ENCODE measurements at places on chromosomes 6 and 20.

DNA sequence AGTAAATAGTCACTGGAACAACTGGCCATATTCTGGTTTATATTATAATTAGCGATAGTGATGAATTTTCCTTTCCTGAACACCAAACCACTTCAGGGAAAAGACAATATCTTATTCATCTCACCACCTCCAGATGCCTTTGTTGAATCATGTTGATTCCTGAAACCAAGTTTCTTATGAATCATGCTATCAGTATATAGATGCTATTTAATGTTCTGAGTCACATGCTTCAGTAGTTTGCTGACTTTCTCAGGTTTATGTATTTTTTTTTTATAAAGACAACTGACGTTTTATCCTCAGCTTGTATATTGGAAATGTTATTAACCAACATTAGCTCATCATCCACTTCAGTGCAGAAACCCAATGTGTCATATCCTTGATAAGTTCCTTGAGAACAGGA, 710.2 kb upstream of the POU3F2 start:
- no peak for DNase-seq

DNA sequence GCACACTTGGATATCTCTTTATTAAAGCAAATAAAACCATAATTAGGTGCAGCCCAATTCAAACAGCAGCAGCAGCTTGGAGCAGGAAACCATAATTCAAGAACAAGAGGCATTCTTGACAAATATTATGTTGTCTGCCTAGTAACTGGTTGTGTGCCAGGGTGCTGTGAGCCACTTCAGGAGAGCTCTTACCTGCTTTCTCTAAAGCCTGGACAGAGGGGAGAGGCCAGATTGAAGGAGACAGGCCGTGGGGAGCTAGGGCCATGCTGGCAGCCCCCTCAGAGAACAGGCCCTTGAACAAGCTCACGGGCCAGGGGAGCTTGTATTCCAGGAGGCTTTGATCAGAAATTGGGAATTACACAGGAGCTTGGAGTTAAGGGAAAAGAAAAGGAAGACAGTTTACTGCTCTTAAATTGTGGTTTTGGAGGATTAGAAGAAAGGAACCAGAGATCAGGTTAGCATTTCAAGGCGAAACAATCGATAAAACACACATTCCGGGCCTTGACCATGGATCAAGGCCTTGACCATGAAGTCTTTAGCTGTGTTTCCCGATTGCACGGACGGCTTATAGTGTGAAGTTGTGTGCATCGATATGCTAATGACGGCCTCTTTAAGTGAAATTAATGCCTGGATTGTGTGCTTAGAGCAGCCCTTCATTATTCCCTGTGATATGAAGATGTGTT, 69.8 kb upstream of the NKX2-2 start:
- DNase-seq, result no peak

DNA sequence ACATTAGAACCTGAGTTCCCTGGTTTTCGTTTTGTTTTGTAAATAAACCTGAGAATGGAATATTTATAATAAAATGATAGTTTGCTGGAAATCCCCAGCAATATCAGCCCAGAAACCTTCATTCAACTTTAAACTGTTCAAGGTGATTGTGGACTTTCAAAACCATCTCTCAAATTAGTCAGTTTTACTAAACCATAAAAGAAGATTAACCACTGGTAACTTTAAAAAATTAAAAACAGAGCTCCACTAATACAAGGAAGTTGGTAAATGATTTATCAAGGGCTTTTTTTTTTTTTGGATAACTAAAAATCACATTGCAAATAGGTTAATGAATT, 10.0 kb downstream of the MBOAT1 start:
- DNase-seq, result no peak

GRCh38 chr6:11226005-11226404, 6.5 kb downstream of the NEDD9 start:
- DNase-seq, result no peak

GRCh38 chr6:26457264-26457805, 420 bp upstream of the BTN2A1 start:
- DNase-seq, result no peak

- no peak for DNase-seq
Measured at GRCh38 chr20:62485701-62486089, 9.9 kb upstream of the GATA5 start.

DNA sequence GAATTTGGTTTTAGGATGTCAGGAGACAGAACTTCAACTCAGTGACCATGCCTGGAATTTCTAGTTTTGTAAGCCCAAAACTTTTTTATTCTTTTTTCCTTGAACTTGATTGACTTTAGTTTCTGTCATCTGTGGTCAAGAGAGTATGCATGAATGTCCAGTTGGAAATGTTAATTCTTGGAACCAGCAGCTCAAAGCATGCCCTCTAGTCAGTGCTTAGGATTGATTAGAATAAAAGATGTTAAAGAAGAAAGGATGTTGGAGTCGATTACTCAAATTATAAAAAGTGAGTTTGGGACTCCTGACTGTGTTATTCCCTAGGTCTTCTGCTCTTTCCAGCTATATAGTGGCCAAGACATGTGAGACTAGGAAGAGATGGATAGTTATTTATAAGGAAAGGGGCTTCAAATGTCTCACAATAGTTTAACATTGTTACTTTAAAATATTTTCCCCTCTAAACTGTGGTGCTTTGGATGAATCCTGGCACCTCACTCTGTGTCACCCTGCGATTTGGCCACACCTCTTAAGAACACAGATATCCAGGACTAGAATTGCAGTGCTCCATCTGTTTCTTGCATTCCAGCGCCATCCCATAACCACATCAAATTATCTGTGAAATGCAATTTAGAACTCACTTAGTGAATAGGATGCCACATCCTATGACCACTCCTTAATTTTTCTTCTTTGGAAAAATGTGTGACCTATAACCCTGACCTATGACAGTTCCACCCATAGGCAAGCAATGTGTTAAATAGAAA, 298.5 kb downstream of the EYA4 start:
- no peak for DNase-seq

- DNase-seq, result peak; percentile 35
Measured at GRCh38 chr6:30490026-30490876, 942 bp downstream of the HLA-E start.

DNA sequence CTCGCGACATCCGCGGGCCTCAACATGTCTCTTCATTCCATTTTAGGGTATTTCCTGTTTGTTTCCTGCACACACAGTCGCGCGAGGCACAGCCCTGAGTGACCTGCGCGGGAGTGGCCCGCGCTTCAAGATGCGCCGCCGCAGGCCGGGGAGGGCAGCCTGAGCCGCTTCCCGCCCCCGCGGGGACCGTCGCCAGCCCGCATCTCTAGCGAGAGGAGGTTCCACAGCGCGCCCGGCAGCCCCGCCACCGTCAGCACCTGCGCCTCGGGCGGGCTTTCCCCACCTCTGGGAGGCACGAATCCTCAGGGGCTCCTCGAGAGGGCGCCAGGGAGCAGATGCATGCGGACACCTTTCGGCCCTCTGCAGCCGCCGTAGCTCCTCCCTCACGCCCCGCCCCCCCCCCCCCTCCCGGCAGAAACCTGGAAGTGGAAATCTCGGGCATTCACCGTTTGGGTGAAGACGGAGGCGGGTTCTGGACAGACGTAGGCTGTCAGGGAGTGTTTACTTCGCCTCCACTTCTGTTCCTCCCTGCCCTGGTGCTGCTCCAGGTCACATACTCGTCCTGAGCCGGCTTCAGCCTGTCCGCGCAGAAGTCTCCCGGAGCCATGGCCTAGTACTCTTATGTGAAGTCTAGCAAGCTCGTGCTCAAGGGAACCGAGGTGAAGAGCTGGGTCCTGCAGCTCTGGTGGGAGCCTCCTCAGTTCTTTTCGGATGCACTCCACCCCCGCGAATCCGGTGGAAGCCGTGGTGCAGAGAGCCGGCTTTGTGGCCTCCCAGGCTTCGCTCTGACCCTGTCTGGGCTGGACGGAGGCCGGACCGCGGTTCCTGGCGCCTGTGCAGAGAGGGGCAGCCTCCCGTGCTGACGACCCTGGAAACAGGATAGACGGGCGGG, 880.5 kb upstream of the DEFB115 start:
- DNase-seq, result no peak

- no peak for DNase-seq
Measured at GRCh38 chr6:53128842-53129241, 19.8 kb downstream of the GCM1 start.

GRCh38 chr6:42332916-42333315, 115.3 kb upstream of the MRPS10 start:
- DNase-seq, result no peak

GRCh38 chr6:142635130-142635529, 309.8 kb downstream of the HIVEP2 start:
- no peak for DNase-seq

GRCh38 chr6:23732521-23732920, 393.5 kb upstream of the NRSN1 start:
- no peak for DNase-seq

DNA sequence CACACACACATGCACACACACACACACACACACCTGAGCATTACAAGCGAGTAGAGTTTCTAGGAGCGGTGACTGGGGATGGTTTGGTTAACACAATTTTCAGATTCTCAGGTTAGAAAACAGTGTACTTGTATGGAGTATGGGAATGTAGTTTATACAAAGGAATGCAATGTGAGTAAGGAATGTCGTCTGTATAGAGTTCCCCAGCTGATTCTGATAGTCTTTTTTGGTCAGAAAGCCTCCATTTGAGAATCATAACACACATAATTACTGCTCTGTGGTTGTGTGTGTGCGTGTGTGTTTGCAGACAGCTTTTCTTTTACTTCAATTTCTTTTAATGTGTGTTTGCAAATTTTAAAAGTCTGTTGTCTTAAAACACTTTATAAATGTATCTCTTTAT, 93.2 kb downstream of the MYO6 start:
- DNase-seq, result no peak

GRCh38 chr6:70369332-70369950, 43.9 kb upstream of the FAM135A start:
- peak; percentile 39 for DNase-seq

GRCh38 chr6:158033077-158033750, 51.6 kb downstream of the SYNJ2 start:
- no peak for DNase-seq

DNA sequence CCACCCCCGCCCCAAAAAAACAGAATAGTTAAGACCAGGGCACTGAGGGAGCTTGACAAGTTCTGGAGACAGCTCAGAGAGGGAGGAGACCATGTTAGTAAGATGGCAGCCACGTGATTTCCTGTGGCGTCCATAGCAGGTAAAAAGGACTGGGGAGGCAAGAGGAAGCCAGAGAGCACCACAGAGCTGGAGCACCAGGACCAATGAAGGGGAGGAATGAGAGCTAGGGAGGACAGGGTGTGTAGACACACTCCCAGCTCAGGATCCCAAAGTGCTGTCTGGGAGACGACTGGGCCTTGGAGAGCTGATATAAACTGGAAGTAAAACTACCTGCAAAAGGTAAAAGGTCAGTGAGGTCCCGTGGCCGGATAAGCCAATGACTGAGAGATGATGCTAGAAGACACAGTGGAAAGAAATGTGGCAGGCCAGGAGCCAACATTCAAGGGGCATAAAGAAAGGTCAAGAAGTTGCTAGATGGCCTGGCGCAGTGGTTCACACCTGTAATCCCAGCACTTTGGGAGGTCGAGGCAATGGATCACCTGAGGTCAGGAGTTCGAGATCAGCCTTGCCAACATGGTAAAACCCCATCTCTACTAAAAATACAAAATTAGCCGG, 39.0 kb downstream of the SLC23A2 start:
- DNase-seq, result no peak

DNA sequence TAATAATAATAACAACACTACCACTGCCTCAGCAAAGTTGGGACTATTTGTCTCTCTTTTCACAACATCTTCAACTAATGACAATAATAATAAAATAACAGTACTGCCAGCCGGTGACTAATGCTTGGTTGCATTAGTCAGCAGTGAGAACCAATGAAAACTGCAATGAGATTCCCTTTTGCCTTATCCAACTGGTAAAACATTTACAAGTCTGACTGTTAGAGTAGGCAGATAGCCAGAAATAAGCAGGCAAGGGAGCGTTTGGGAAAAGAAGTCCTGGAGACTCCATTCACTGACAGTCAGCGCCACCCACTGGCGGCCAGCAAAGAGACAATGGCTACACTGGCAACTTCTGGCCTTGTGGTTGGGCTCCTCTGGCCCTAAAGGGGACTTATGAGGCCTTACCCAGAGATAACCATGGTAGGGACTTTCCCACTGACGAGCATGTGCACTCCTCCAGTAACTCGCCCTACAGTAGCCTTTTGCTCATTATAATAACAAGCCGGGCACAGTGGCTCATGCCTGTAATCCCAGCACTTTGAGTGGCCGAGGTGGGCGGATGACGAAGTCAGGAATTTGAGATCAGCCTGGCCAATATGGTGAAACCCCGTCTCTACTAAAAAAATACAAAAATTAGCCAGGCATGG, 3.4 kb upstream of the NSFL1C start:
- peak; percentile 65 for DNase-seq

GRCh38 chr6:18242062-18242851, 22.1 kb downstream of the DEK start:
- no peak for DNase-seq

- DNase-seq, result no peak
Measured at GRCh38 chr6:15506066-15506465, 156.8 kb downstream of the DTNBP1 start.

GRCh38 chr6:124622351-124622750, 339.9 kb upstream of the RNF217 start:
- no peak for DNase-seq

DNA sequence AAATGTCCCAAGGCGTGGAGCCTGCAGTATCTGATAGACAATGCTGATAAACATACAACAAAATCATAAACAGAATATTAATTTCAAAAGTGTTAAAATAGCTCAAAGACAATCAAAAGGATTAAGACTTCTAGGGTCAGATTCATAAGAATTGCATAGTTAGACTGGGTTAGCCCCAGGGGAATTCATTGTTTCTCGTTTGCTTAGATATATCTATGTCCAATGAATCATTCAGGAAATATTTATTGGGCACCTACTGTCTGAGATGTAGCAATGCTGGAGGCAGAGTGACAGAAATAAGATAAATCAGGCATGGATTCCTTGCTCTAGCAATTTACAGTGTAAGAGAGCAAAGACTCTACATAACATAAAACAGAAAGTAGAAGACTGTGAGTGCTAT, 124.4 kb upstream of the PRL start:
- no peak for DNase-seq

- no peak for DNase-seq
Measured at GRCh38 chr6:33628401-33628964, 7.4 kb downstream of the ITPR3 start.

DNA sequence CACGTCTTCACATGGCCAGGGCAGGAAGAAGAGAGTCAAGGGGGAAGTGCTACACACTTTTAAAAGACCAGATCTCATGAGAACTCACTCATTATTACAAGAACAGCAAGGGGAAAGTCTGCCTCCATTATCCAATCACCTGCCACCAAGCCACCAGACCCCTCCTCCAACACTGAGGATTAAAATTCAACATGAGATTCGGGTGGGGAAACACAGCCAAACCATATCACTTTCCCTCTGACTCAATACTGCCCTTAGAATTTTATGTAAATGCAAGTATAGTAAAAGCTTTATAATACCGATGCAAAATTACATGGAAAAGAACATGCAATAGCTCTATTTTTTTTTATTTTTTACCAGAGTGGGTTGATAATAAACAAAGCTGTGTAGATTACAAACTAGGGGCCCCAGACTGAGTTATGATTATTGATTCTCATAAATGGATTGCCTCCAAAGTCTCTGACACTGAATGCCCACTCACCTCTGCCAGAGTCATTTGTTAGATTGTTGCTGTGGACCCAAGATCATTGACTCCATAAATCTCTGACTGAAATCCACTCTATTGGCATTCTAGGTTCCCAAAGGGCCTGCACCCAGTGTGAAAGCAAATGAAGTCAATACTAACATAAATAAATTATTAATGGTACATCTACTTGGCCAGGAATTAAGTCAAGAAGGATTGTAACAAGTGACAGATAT, 184.8 kb upstream of the FUT9 start:
- DNase-seq, result no peak

- no peak for DNase-seq
Measured at GRCh38 chr6:34389034-34389433, 3.4 kb downstream of the NUDT3 start.

Data from progenitor cell of endocrine pancreas (in vitro differentiated cells).